Smooth muscle cell of the coronary artery (primary cell): ENCODE measurements at places on chromosomes 2 and 18. TPM values are rescaled to one million over a fixed set of nuclear protein-coding genes. Genes with fewer than 3 reads are reported as not detected.

MYO5B gene
- 0.53 TPM in 1 of 2 replicates, not detected in the other for total RNA-seq

SPATA3 gene
- total RNA-seq: not detected in 2 replicates

SIX2 gene
- total RNA-seq: 0.38 and 0.47 TPM in 2 replicates

C2orf72 gene
- under 0.01 and 0.23 TPM in 2 replicates for total RNA-seq

GPR45 gene
- not detected in 2 replicates for total RNA-seq

IL18R1 gene
- total RNA-seq: 1.1 and 4.3 TPM in 2 replicates

MC2R gene
- total RNA-seq: not detected in 2 replicates

RTKN gene
- 11.0 and 16.5 TPM in 2 replicates for total RNA-seq

MEMO1 gene
- 22.5 and 28.3 TPM in 2 replicates for total RNA-seq

CDH20 gene
- 0.82 TPM in 1 of 2 replicates, not detected in the other for total RNA-seq

NOSTRIN gene
- 0.08 and 0.23 TPM in 2 replicates for total RNA-seq

EVA1A gene
- 16.3 and 48.0 TPM in 2 replicates for total RNA-seq

ZAP70 gene
- total RNA-seq: not detected in 2 replicates

SLC66A3 gene
- total RNA-seq: 26.4 and 95.5 TPM in 2 replicates

DNAJC5G gene
- not detected in 2 replicates for total RNA-seq

GAREM1 gene
- total RNA-seq: 1.4 and 2.7 TPM in 2 replicates

SP3 gene
- total RNA-seq: 60.6 and 63.0 TPM in 2 replicates

D2HGDH gene
- total RNA-seq: 15.3 and 17.8 TPM in 2 replicates

PAIP2B gene
- total RNA-seq: 0.45 and 0.47 TPM in 2 replicates

INPP5D gene
- 0.12 and 0.83 TPM in 2 replicates for total RNA-seq

BUB1 gene
- total RNA-seq: 1.3 and 9.5 TPM in 2 replicates

TWIST2 gene
- total RNA-seq: 15.7 and 171 TPM in 2 replicates

TMEM200C gene
- 0.12 and 0.83 TPM in 2 replicates for total RNA-seq

PRKAG3 gene
- total RNA-seq: 4.1 TPM in 1 of 2 replicates, not detected in the other

CYP27C1 gene
- total RNA-seq: 0.08 TPM in 1 of 2 replicates, not detected in the other

UGT1A8 gene
- total RNA-seq: under 0.01 and 0.08 TPM in 2 replicates

CHST9 gene
- not detected in 2 replicates for total RNA-seq

IRS1 gene
- 3.5 and 6.9 TPM in 2 replicates for total RNA-seq

B3GNT2 gene
- 4.7 and 21.8 TPM in 2 replicates for total RNA-seq

ALPG gene
- not detected in 2 replicates for total RNA-seq

IFT172 gene
- total RNA-seq: 28.8 and 79.4 TPM in 2 replicates
